Transverse colon (tissue), 4 donors: ENCODE measurements at places on chromosomes 1 and 21. TPM values are rescaled to one million over a fixed set of nuclear protein-coding genes. Genes with fewer than 3 reads are reported as not detected.

Gene C1orf232
- not detected for total RNA-seq

DNA sequence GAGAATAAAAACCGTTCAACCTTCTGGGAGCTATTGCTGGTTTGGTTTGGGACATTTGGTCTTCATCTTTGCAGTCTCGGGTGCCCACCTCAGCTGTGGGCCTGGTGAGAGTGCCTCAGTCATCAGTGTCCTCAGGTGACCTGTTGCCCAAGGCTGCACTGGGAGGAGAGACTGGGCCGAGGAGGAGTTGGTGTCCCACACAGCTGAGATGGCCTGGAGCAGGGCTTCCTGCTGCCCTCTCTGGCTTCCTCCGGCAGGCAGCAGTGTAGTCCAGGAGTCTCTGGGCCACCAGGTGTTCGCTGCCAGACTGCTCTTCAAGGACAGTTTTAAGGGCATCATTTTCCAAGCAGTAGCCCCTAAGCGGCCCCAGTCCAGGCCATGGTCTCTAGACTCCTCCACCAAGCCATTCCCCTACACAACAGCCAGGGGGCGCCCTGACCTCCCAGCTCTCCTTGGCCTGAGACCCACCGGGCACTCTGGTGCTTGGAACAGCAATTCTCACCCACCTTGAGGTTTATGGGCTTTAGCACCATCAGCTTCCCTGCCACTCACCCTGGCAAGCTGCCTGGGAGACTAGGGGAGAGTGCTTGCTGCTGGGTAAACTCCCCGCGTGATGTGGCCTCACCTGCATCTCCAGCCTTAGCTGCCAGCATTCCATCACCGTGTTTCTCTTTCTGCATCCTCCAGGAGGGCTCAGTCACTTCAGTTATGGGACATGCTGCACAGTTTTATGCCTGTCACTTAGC, 9.1 kb upstream of the SYTL1 start:
- H3K27ac ChIP-seq: no peak overlapping the region
- no peak overlapping the region for H3K4me3 ChIP-seq
- DNase-seq: peak; percentile 39
- no peaks in the 10 kb centered on the region for H3K4me1 ChIP-seq

DNA sequence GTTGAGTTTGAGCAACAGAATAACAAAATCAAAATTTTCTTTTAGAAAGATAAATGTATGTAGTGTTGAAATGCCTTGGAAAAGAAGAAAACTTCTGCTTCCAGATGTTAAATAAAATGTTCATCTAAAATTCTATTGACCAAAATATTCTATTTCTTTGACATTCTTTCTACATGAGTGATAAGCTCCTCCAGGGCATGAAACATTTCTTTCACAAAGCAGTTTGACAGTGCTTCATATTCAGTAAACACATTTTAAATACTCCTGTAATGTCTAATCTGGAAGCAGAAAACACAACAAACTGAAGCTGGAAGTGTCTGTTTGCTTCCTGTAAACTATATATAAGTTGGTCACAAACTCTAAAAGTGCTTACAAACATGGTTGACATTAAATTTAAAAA, 61.5 kb downstream of the RGS21 start:
- H3K27me3 ChIP-seq: no peaks in the 10 kb centered on the region
- no peak overlapping the region for H3K4me3 ChIP-seq
- no peak for DNase-seq
- H3K36me3 ChIP-seq: no peaks in the 10 kb centered on the region

- no peak overlapping the region for H3K4me3 ChIP-seq
- H3K36me3 ChIP-seq: no peaks in the 10 kb centered on the region
- H3K4me1 ChIP-seq: no peaks in the 10 kb centered on the region
Measured at GRCh38 chr1:219847215-219847855, 81.0 kb downstream of the SLC30A10 start.

- no peaks in the 10 kb centered on the region for H3K36me3 ChIP-seq
- DNase-seq: no peak
- H3K27me3 ChIP-seq: no peaks in the 10 kb centered on the region
Measured at GRCh38 chr1:206029484-206029883, 5.8 kb upstream of the CTSE start.

- no peaks in the 10 kb centered on the region for H3K27me3 ChIP-seq
- no peak overlapping the region for H3K27ac ChIP-seq
- H3K4me3 ChIP-seq: no peak overlapping the region
- no peaks in the 10 kb centered on the region for H3K4me1 ChIP-seq
- DNase-seq: no peak
- H3K36me3 ChIP-seq: no peaks in the 10 kb centered on the region
Measured at GRCh38 chr1:88502886-88503285, 181.2 kb upstream of the PKN2 start.

Gene F13B
- total RNA-seq: not detected

Gene MAB21L3
- total RNA-seq: 2.2 TPM

DNA sequence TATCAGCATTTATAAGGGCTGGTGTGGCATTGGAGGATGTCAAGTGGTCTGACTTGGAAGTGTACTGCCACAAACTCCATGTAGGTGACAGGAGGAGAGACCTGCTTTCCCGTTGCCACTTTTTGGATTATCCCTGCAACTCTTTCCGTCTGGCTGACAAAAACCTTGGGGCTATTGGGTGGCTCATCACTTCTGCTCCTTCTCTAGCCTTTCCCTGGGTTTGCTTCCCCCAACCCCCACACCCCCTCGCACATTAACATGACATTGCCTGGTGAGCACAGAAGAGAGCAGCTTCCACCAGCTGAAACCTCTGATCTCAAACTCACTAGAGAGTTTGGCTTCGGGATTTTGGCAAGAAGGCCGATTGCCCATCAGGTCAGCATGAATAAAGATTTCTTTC, 39.2 kb downstream of the PROX1 start:
- H3K27ac ChIP-seq: no peak overlapping the region
- no peaks in the 10 kb centered on the region for H3K36me3 ChIP-seq
- no peak for DNase-seq
- H3K4me1 ChIP-seq: no peaks in the 10 kb centered on the region
